ENCODE measurements at places on chromosomes 3 and 15. TPM values are rescaled to one million over a fixed set of nuclear protein-coding genes. Genes with fewer than 3 reads are reported as not detected.

- DNase-seq, result no peak
These were observed 20.1 kb upstream of the UBE2E2 start for GRCh38 chr3:23182996-23183513.

- DNase-seq, result peak; percentile 70
These were observed 17.2 kb downstream of the TNFAIP8L3 start for GRCh38 chr15:51077221-51078153.

DNA sequence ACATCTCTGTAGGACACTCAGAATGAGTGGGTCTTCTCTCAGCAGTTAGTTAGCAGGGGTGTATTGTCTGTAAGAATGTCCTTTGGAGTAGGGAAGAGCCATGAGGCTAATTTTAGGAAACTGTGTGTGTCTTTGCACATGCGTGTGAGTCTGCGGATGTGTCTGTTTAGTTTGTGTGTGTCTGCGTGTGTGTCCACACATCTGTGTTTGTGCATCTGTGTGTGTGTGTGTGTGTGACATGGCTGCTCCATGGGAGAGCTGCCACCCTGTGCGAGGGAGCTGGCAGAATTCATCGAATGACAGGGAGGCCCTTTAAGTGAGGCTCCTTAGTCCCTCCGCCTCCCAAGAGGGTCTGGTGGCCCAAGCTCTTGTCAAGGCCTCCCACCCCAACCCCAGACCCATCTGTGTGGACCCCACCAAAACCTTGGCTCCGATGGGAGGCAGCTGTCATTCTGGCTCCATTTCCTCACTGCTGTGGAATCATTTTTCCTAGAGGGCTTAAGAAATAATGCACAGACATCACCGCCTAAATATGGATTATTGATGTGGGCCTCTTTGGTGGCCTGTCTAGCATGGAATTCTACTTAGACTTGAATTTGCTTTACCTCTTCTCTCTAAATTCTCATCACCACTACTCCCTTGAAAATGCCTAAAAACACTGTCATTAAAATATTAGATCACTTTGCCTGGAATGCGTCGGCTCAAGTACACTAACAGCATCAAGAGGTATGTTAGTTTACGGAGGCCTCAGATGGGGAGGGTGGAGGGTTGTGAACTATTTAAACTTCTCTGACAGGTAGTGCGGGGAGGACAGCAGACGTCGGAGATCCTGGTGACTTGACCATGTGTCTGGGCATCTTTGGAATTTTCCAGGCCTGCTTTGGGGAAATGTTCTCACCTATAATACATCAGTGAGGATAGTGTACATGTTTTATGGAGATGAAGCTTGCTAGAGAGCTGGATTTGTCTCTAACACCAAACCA lies 9.4 kb downstream of the ESYT3 start:
- no peak for DNase-seq

The GPR149 gene
- total RNA-seq, result not detected

The UBXN7 gene
- total RNA-seq, result 18.3 TPM

The PRR20G gene
- total RNA-seq, result not detected

All from pancreas (tissue), 10 donors.